ENCODE measurements at places on chromosomes 5 and 9.

DNA sequence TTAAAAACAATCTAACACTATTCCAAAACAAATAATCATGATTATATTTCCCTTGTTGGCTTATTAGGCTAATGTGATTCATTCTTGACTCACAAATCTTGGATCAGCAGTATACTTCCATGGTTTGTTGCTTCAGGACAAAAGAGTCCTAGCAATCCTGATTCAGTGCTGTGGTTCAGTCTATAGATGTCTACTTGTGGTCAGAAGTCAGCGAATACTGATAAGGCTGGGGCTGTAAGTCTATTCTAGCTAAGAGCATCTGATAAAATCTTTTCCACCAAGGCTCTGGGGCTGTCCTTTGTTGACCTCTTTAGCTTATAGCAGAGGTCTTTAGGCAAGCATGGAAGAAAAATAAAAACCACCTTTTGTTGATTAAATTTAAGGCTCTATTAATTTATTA lies 4.4 kb upstream of the SMIM3 start:
- no peak for DNase-seq

GRCh38 chr5:147454996-147455677 lies 54.7 kb downstream of the DPYSL3 start:
- DNase-seq: no peak

- DNase-seq: no peak
Measured at GRCh38 chr9:99531313-99531712, 290.4 kb upstream of the NR4A3 start.

GRCh38 chr9:21077781-21078180 lies at the start of gene IFNB1:
IFNB1 (minus strand) TSS chr9:21077942; CDS start chr9:21077869, 73 bp downstream.
- DNase-seq: no peak

All from NCI-H2081 treated with DMSO at 0.1 percent for 48 hours (cell line).